ENCODE measurements at places on chromosomes 7 and 10.

DNA sequence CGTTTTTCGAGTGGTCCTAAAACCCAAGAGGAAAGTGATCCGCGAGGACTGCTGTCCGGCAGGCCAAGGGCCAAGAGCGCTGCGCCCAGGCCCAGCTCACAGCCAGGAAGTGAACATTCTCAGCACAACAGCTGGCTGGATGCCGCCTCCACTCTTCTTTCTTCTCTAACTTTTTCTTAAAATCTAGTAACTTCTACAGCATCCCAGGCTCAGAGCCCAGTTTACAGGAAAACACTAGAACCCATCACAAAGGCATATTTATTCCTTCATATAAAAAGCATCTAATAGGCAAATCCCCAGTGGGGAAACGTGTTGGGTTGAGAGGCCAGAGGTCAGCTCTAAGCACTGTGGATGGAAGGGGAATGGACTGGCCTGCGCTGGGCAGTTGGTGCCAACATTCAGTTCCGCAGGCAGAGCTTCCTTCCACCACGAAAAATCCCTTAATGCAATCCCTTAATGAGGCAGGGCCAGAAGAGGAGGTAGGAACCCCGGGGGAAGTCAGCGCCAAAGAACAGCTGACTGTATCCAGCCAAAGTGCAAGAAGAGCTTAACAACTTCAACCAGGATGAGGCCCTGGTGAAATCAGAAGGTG lies 74.8 kb downstream of the ZRANB1 start:
- peak overlapping the region; percentile 79 for H3K27ac ChIP-seq
- DNase-seq = no peak
- H3K27me3 ChIP-seq = no peaks in the 10 kb centered on the region
- no peaks in the 10 kb centered on the region for H3K36me3 ChIP-seq
- H3K4me1 ChIP-seq = peaks cover 32% of the 10 kb centered on the region
- peak overlapping the region; percentile 31 for H3K4me3 ChIP-seq

DNA sequence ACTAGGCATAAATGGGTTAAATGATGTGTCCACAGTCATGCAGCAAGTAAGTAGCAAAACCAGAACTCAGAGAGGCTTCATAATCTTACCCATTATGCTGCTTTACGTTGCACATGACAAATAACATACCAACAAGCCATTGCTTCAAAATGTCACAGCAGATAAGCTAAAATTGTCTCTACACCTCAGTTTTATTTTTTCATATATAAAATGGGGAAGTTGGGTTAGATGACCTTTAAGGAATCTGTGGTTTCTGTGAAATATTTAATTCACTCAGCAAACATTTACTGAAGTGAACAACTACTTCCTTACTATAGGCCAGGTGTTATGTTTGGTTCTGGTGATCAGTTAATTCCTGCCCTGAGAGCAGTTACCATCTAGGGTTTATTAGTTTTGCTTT lies 2.2 kb upstream of the ASCC1 start:
- peak overlapping the region; percentile 7 for H3K4me3 ChIP-seq
- H3K4me1 ChIP-seq = no peaks in the 10 kb centered on the region
- H3K27ac ChIP-seq = peak overlapping the region; percentile 71
- H3K27me3 ChIP-seq = no peaks in the 10 kb centered on the region
- no peaks in the 10 kb centered on the region for H3K36me3 ChIP-seq
- DNase-seq = no peak

GRCh38 chr10:534047-534566 lies 155.4 kb downstream of the DIP2C start:
- no peaks in the 10 kb centered on the region for H3K36me3 ChIP-seq
- no peaks in the 10 kb centered on the region for H3K4me1 ChIP-seq
- H3K27ac ChIP-seq = no peak overlapping the region
- no peaks in the 10 kb centered on the region for H3K27me3 ChIP-seq
- DNase-seq = no peak
- no peak overlapping the region for H3K4me3 ChIP-seq

- H3K4me1 ChIP-seq = no peaks in the 10 kb centered on the region
- H3K4me3 ChIP-seq = no peak overlapping the region
- no peak for DNase-seq
- no peaks in the 10 kb centered on the region for H3K36me3 ChIP-seq
Observed at GRCh38 chr10:21217107-21217506, 308.4 kb downstream of the SKIDA1 start.
